Activated naive CD8-positive, alpha-beta T cell treated with anti-CD3 and anti-CD28 coated beads, Interleukin-2, amount 50 U/mL, for 24 hours (primary cell): ENCODE measurements at places on chromosomes 2 and 18.

GRCh38 chr2:191552066-191552465 is 125.9 kb upstream of the NABP1 start:
- no peak for DNase-seq

DNA sequence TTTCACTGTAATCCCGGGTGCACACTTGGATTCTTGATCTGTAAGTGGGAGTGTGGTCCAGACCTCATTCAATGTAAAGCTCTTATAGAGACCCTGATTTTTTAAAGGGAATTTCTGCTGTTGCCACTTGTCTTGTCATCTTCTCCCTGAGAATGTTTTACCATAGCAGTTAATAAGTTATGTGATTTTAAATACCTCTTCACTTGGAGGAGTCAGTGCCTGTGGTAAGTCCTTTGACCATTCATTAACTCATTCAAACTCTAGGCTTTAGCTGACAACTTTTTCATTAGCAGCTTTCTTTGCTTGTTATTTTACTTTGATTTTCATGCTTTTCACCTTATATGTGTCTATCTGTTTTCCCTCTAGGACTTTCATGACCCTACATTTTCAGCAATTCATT is 51.3 kb downstream of the FMNL2 start:
- DNase-seq, result no peak

- no peak for DNase-seq
Measured at GRCh38 chr2:96495982-96496629, 9.1 kb downstream of the NEURL3 start.

DNA sequence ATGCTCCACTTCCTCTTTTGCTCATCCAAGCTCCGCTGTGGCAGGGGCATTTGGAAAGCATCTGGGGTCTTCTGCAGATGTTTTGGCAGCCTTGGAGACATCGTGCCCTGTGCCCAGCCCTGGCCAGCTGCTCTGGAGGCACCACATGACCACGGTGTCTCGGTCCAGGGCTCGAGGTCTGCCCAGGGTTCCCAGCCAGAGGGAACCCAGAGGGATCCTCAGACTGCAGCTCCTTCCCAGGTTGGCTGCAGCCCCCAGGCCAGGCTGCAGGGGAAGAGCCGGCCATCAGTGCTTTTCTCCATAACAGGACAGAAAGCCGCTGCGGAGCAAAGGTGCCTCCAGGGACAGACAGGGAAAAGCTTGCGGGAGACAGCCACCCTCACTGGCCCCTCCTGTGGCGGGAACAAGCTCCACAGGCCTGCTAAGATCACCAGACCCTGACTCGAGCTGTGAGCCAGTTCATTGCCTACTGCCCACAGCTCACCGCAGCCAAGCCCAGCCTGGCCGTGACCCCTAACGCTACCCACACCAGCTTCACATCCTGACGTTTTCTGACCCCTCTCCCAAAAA is 74.7 kb downstream of the SMAD7 start:
- no peak for DNase-seq

GRCh38 chr18:13913205-13913604 is 2.1 kb downstream of the MC2R start:
- no peak for DNase-seq

GRCh38 chr2:2703172-2703571 is 372.1 kb upstream of the MYT1L start:
- DNase-seq, result no peak

DNA sequence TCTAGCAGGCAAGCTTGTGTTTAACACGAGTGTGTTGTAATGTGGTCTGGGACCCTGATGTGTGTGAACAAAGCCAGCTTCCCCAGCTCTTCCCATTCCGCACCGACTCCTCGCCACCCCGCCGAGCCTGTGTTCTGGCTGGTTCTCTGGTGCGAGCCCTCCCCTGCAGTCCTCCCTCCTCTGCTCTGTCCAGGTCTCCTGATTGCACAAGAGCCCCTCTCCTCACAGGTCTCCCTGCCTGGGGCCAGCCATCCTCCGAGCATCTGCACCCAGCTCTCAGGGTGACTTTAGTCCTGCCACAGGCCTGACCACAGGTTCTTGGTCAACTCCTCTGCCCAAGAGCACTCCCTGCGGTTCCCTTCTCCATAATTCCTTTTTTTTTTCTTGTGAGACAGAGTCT is 13.2 kb downstream of the SLC66A3 start:
- DNase-seq, result no peak

- DNase-seq, result no peak
Measured at GRCh38 chr2:218567797-218568189, 358 bp downstream of the USP37 start.

DNA sequence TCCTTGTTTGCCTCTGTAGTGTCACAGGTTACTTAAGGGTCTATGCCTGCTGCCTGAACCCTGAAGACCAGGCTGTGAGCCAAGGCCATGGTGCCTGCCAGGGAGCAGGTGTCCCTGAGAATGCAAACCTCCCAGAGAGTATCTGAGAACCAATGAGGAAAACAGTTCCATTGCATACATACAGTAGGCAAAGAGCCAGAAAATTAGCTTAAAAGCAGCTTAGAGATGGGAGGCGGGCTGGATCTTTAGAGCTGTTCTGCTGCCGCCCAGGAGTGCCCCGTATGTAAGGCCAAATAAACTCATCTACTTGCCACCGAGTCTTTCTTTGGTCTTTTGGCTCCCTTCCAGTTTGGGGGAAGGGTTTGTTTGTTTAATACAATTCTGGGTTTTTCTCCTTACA is 327.9 kb downstream of the CLIP4 start:
- no peak for DNase-seq

DNA sequence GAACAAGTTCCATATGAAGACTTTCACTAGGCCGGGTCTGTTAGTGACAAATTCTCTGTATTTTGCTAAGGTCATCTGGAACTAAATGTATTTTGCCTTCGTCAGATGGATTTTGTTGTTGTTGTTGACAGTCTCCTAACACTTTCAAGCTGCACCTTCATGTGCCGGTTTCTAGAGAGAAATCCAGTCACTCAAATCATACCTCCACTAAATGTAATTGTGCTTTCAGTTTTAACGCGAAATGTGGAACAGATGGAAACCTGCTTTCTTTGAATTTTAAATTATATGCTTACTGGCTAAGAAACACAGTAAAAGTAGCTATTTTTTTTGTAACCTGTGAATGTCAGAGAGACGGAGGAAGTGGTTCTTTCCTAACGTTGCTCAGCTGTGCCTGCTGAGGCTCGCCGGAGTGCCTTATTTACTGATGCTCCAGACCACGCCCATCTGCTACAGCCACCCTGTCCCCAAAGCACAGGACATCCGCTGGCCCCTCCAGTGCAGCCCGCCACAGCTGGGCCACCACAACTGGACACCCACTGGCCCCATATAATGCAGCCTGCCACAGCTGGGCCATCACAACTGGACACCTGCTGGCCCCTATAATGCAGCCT is 134.7 kb downstream of the PXDN start:
- DNase-seq, result no peak

GRCh38 chr2:96899413-96899741 is 29.5 kb upstream of the SEMA4C start:
- DNase-seq, result no peak

- no peak for DNase-seq
Measured at GRCh38 chr2:130185896-130186295, 3.8 kb downstream of the MZT2B start.

DNA sequence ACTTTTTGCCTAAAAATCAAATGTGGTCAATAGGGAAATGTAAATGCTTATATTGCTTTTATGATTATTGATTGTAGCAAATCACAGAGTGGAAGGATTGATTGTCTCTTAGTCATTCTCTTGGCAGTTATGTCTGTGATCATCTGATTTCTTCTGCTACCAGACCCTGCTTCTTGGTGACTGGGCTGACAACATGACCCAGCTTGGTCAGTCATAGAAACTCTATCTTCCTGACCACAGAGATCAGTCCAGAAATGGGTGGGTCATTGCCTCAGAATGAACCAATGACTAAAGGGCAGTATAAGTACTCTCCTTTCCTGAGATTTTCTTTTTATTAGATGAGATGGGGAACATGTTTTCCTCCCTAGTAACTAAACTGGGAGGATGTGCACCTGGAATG is 87.6 kb downstream of the MAIP1 start:
- DNase-seq, result no peak

DNA sequence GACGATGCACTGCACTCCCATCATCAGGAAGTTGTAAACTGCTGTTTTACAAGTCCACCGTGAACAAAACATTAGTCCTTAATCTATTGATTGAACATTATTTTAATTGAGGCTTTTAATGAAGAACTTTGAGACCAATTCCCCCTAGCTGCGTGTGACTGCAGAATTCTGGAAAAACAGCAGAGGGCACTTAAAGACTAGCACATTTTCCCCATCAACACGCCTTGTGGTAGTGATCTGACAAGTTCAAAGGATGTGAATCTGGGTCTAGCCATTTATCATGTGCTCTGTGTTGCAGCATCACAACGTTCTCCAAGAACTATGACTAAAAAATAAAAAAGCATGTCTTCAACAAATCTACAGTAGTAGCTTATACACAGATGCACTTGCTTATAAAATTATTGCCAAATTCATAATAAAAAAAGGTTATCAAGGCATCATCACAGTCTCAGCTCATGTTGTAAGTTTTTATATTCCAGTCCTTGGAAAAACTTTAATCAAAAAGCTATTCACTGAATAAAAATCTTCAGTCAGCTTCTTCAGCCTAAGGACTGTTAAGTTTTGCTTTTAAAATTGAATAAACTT is 35.8 kb downstream of the SKOR2 start:
- peak; percentile 3 for DNase-seq

DNA sequence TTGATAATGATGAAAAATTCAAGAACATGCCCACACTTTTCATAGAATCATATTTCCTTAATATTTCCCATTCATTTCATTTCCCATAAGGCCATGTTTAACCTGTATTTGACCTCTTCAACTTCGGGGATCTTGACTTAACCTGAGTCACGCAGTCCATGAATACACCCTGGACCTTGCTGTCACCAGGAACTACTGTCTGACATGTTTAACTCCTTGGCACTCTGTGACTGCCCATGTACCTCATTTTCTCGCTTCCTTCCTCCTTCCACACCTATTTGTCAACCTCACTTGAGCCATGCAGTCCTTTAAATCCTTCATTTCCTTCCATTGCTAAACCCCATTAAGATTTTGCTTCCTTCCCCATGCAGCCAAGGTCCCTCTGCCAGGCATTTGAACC is 16.3 kb downstream of the ABCB11 start:
- no peak for DNase-seq

DNA sequence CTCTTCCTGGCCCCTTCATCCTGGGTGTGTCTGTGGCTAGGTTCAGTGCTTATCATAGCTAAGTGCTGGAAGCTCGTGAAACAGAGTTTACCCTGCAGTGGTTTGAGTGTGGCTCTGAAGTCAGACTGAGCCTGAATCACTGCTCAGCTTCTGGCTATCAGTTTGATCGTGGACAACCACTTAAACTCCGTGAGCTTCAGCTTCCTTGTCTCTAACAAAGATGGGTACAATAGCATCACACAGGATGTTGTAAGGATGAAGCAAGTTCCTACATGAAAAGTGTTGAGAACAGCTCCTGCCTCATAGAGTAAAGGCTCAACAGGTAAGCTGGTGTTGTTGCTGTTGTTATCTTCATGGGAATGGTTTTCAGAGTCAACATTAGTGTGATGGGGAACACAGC is 210.3 kb downstream of the CLIP4 start:
- DNase-seq, result no peak

GRCh38 chr18:61551586-61551985 is 218.4 kb downstream of the CDH20 start:
- DNase-seq, result peak; percentile 3

DNA sequence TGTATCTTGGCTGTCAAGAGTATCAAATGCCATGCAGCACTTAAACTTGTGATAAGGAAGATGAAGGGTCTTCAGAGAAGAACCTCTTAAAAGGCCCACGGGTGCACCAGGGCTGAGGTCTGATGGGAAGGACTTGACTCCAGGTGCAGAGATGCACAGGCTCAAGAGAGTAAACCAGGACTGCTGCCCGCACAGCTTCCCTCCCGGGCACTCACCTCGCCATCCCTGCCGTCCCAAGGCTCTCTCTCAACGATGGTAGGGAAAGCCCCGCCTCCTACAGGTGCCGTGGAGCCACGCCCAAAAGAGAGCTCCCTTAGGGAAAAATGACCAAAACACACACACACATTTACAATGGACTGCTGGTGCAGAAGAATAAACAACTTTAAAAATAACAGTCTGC is 27.9 kb downstream of the PDIA6 start:
- no peak for DNase-seq

DNA sequence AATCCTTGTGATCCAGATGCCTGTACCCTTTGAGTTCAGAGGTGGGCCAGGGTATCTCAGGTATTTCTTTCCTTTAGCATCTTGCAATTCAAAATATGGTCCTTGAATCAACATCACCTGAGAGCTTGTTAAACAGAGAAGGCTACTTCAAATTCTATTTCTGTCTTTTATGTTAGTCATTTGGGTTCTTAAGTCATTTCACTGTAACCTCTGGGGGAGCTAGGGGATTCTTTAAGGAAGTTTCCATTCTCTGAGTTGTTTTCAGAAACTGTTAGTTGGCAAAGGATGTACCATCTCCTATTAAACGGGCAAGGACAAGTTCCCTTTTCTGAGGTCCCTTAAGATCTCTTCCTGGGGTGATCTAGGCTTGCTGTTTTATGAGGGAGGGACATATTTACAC is 16.6 kb downstream of the CFLAR start:
- no peak for DNase-seq

- no peak for DNase-seq
Measured at GRCh38 chr2:125254010-125254409, 1228.9 kb downstream of the CNTNAP5 start.

DNA sequence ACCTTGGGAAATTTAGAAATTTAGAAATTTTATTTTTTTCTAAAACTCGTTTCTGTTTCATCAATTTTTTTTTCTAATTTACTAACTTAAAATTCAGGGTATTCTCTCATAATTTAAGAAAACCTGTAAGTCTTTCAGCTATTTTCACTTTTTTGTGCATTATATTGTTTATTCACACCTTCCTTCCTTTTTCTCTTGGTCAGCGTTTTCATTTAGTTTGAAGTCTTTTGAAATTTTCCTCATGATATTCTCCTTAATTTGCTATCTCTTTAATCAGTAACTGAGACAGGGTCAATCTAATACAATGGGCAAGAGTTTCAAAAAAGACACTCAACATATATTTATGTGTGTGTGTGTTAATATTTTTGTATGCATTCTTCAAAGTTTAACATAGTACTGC is 50.5 kb upstream of the MSTN start:
- DNase-seq, result no peak

DNA sequence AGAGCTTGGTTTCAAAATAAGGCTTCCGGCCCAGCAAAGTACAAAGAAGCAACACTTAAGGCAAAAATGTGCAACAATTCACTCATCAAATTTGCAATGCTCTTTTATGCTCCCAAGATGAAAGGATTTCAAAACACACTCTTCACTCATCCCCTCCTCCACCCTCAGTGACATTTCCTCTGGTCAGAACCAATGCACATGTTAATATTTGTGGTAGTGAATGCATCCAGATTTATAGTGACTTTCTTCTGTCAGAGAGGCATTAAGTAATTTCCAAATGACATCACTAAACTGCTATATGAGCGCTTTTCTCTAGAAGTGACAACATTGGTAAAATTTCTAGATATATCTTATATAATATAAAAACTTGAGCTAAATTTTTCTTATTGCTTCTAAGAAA is 800.4 kb downstream of the NRXN1 start:
- no peak for DNase-seq
